Kidney glomerular epithelial cell (primary cell): ENCODE measurements at places on chromosomes 7 and 10.

DNA sequence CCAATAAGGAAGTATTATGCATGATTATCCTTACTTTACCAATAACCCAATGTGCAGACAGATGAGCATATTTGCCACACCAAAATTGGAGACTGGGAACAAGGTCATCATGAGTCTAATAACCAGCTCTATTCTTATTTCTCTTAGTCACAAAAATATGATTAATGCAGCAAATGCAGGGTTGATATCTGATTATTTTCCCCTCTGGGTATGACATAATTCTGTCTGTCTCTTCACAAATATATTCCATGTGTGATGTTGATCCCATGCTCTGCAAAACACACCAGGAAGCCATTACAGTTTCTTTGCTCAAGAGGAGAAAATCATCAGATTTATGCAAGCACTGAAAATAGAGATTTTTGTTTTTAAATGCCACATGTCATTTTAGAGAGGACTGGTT lies 196.5 kb upstream of the DGKB start:
- DNase-seq, result no peak

DNA sequence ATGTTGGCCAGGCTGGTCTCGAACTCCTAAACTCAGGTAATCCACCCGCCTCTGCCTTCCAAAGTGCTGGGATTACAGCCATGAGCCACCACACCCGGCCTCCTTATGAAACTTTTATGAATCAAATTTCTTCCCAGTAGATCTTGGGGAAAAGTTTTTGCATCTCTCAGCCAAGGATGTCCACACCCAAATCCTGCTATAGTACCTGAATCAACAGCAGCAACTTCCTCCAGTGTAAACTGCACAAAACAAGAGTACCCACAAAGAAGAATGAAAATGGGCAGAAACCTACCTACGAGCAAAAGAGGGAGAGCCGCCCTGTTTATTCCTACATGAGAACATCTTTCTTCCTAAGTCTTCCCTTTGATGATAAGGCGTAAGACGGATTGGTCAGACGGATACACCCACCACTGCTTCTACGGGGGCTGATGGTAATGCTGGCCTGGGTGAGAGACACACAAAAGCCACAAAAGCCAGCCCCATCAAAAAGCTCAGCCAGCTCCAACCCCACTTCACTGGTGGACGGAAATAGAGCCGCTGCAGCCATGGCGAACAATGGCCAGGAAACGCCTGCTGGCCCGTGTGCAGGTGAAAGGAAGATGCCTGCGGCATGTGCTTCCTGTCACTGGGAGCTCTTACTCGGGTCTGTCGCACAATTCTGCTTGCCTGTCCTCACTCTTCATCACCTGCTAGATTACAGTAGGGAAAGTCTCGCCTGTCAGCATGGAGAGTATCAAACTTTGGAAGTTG lies 10.4 kb downstream of the JCAD start:
- DNase-seq, result no peak

DNA sequence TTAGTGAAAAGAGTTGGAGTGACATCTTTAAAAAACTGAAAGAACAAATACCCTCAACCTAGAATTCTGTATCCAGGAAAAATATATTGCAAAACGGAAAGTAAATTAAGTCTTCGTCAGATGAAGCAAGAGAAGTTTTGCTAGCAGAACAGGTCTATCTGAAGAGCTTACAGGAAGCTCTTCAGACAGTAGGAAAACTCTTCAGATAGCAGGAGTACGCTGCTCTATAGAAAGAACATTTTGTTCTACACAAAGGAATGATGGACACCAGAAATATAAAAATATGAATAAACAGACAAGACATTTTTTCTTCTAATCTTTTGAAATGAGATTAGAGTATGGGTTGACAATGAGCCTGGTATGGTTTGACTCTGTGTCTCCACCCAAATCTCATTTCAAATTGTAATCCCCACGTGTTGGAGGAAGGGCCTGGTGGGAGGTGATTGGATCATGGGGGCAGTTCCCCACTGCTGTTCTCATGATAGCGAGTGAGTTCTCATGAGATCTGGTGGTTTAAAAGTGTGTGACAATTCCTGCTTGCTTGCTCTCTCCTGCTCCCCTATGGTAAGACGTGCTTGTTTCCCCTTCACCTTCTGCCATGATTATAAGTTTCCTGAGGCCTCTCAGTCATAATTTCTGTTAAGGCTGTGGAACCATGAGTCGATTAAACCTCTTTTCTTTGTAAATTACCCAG lies 567.3 kb downstream of the AUTS2 start:
- DNase-seq, result no peak

- no peak for DNase-seq
Observed at GRCh38 chr7:18647582-18647981, 152.0 kb downstream of the HDAC9 start.

DNA sequence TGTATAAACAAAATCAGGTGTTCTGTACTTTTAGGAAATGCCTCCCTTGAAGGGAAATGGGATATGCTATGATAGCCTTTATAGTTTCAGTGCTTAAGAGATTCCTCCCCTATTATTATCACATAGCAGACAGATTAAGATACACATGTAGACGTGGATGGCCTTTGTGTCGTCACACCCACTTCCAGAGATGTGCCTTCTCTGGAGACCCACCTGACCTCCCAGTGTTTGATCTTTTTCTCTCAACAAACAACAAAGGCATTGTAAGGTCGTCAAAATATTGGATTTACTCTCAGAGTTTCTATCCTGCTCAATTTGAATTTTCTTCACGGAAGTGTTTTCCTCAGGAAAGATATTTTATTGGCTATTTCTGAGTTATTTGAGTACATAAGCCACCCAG lies 25.7 kb upstream of the C1GALT1 start:
- no peak for DNase-seq

- no peak for DNase-seq
Observed at GRCh38 chr7:23067271-23067670, 38.3 kb upstream of the KLHL7 start.

- DNase-seq, result no peak
Observed at GRCh38 chr7:15915686-15916293, 229.3 kb upstream of the MEOX2 start.

DNA sequence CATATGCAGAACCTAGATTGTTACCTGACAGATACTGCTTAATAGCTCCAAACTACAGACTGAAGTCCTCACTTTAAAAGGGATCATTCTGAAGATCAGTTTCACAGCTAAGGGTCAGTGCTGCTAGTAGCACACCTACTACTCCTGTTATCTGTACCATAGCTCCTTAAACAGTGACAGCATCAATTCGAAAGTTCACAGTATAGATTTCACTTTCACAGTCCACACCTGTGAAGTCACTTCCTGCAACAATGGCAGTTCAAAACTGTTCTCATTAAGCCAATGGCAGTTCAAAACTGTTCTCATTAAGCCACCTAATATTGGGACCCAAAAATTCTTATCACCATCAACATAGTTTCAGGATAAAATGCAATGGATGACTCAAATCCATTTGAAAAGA lies 10.7 kb upstream of the FHIP2A start:
- no peak for DNase-seq

DNA sequence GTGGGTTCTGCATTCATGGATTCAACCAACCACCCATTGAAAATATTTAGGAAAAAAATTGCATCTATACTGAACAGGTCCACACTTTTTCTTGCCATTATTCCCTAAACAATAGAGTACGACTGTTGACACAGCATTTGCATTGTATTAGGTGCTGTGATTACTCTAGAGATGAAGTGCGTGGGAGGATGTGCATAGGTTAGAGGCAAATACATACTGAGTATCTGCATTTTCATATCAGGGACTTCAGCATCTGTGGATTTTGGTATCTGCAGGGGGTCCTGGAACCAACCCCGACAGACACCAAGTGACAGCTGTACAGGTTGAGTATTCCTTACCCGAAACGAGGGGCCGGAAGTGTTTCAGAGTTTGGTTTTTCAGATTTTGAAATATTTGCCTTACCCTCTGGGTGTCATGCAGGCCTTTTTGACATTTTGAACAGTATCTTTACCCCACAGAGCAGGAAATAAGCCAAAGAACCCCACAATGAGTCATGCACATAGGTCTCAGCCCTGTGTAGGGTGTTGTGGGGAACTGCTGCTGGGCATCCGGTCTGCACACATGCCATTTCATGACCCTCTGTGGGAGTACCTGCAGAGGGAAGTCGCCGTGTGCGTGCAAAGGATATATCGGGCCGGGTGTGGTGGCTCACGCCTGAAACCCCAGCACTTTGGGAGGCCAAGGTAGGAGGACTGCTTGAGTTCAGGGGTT lies 14.5 kb downstream of the NUDT5 start:
- DNase-seq, result no peak

GRCh38 chr10:21823617-21824016 lies 179.9 kb downstream of the DNAJC1 start:
- DNase-seq, result no peak

GRCh38 chr7:111954474-111955381 lies 251.5 kb downstream of the DOCK4 start:
- DNase-seq, result no peak

- no peak for DNase-seq
Observed at GRCh38 chr10:130372222-130372621, 236.0 kb downstream of the GLRX3 start.

GRCh38 chr7:117176206-117176605 lies 146.7 kb downstream of the WNT2 start:
- DNase-seq, result no peak

- DNase-seq, result no peak
Observed at GRCh38 chr10:4647109-4647785, 178.8 kb upstream of the AKR1E2 start.

GRCh38 chr7:121574109-121574508 lies 178.0 kb upstream of the FAM3C start:
- no peak for DNase-seq

DNA sequence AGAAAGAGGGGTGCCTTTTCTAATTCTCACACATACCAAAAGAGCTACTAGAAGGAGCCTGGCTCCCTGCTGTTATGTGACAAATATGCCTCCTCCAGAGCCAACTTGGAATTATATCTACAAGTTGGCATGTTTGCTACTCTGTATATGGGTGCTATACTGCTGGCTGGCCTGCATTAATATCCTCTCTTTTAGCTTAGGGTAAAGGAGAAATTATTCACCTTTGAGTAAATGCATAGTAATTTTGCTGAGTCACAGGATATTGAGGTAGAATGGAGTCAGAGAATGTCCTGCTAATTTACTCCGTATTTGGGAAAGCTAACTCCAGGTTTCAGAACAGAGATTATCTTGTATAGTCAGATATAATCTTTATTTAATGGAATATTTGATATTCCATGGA lies 24.2 kb upstream of the LIPN start:
- DNase-seq, result no peak

GRCh38 chr10:65827359-65827758 lies 1098.5 kb upstream of the LRRTM3 start:
- no peak for DNase-seq

DNA sequence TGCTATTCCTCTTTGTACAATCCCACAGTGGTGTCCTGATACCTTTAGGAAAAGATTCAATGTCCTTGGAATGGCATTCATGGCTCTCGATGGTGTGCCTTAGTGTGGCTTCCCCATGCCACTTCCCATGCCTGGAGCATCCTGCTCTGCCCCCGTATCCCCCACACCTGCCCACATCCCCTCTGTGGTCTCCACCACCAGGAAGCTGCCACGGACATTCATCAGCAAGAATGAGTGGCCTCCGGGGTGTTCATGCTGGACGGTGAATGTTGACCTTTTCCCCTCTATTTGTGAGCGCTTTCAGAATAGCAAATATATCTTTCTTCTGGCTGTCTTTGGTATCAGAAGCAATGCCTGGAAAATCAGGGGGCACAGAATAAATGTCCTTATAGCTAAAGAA lies 262.0 kb upstream of the NRP1 start:
- DNase-seq, result no peak
